Myocyte (in vitro differentiated cells): ENCODE measurements at places on chromosomes 12 and 14. TPM values are rescaled to one million over a fixed set of nuclear protein-coding genes. Genes with fewer than 3 reads are reported as not detected.

PDE3A gene
- 0.29 and 0.88 TPM in 2 replicates for total RNA-seq

CLEC12A gene
- not detected in 2 replicates for total RNA-seq

DEGS2 gene
- total RNA-seq: 0.11 and 0.16 TPM in 2 replicates

DNA sequence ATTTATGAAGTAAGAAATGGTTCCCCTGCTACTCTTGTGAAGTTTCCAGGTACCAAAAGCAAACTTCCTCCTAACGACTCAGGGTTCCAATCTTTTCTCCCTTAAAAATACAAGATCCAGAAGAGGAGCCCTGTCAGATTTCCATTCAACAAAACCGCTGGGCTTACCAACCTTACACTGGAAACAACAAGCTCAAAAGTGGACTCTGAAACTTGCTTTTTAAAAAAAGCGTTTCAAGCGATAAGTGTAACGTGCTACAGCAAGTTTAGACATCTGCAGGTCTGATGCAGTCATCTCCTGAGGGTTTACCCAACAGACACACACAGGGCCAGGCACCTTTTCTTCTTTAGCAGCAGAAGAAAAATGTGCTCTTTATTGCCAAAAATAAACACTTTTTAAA, 6.9 kb upstream of the CREBL2 start:
- no peak for DNase-seq

GRCh38 chr12:64525461-64526160, 73.7 kb downstream of the TBK1 start:
- no peak for DNase-seq

DNA sequence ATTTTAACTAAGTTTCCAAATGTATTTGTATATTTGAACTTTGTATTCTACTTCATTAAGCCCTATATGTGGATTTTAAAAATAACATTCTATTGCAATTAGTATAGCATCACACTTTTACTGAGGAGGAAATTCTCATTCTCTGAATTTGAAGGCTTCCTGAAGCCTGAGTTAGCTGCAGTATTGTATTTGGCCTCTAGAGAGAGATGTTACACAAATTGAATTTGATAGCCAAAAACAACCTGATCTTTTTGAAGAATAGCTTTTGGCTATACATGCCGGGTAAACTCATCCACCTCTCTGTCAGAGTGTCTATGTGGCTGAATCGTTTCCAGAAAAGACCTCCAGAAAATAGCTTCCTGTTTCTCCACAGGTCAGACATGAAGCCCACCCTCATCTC, 316.5 kb upstream of the OR4E1 start:
- no peak for DNase-seq

- DNase-seq: no peak
Measured at GRCh38 chr12:31958569-31959160, 550 bp upstream of the RESF1 start.

- no peak for DNase-seq
Measured at GRCh38 chr12:127295630-127296029, 971.3 kb upstream of the TMEM132C start.

- peak; percentile 50 for DNase-seq
Measured at GRCh38 chr12:50088577-50089335, 3.6 kb downstream of the SMARCD1 start.

GRCh38 chr14:99961826-99962518, 103.2 kb upstream of the EVL start:
- no peak for DNase-seq

DNA sequence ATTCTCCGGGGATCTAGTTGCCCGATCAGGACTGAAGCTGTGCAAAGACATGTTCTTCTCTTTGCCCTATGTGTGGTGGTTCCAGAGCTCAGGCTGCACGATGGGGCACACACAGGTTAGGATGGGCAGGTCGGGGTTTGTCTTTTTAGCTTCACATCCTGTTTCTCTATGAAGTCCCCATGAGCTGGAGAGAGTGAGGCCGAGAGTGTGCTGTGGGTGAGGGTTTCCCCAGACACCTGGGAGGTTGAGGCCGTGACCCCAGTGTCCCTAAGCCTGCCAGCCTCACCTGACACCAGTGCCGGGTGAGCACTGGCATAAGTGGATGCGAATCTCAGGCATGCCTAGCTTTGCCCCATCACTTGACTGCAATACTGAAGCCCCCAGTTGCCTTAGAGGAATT, 32.9 kb upstream of the IGF1 start:
- no peak for DNase-seq

DNA sequence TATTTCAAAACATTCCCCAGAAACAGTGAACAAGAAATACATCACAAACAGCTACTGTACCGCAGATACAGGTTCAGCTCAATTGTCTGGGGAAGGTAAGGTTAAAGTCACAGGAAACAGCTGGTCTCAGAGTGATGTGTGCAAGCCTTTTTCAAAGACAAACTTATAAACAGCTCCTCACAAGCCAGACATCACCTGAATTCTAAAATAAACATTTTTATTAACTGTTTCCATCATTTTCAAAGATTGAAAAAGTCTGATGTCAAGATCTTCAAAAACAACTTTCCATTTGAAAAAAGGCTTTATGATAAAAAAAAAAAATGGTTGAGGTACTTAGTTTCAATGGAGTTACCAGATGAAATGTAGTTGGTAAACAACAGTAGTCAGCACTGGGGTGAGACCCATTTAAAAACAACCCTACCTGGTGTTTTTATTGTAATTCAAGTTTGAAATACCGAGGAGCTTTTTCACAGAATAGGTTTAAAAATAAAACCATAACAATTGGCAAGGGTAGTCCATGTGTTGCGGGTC, 4.0 kb downstream of the BTG1 start:
- peak; percentile 61 for DNase-seq

GRCh38 chr14:89900802-89901201, 53.7 kb downstream of the EFCAB11 start:
- no peak for DNase-seq

DNA sequence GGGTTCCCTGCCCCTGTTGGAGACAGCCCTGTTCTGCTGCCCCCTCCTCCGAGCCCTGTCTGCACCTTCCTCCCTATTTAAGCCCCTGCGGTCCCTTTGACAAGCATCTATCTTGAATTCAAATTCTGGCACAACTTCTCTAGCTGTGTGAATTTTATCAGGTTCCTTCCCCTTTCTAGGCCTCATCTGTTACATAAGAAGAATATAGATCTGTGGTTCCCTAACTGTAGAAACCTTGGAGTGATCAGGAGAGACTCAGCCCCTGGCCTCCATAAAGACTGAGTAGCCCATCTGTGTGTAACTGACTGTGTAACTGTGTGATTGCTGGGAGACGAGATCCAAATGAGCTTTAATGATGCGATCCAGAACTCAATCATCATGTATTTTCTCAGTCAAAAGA, 13.0 kb upstream of the RACGAP1 start:
- DNase-seq: no peak

GRCh38 chr14:72904840-72905561, 11.1 kb upstream of the DPF3 start:
- peak; percentile 81 for DNase-seq

- no peak for DNase-seq
Measured at GRCh38 chr12:13435235-13435933, 238.9 kb downstream of the EMP1 start.
